Chondrocyte (in vitro differentiated cells): ENCODE measurements at places on chromosomes 5 and 9.

- DNase-seq: no peak
Observed at GRCh38 chr9:14056316-14056861, 257.6 kb downstream of the NFIB start.

- no peak for DNase-seq
Observed at GRCh38 chr5:72163349-72163983, 56.2 kb downstream of the MAP1B start.

DNA sequence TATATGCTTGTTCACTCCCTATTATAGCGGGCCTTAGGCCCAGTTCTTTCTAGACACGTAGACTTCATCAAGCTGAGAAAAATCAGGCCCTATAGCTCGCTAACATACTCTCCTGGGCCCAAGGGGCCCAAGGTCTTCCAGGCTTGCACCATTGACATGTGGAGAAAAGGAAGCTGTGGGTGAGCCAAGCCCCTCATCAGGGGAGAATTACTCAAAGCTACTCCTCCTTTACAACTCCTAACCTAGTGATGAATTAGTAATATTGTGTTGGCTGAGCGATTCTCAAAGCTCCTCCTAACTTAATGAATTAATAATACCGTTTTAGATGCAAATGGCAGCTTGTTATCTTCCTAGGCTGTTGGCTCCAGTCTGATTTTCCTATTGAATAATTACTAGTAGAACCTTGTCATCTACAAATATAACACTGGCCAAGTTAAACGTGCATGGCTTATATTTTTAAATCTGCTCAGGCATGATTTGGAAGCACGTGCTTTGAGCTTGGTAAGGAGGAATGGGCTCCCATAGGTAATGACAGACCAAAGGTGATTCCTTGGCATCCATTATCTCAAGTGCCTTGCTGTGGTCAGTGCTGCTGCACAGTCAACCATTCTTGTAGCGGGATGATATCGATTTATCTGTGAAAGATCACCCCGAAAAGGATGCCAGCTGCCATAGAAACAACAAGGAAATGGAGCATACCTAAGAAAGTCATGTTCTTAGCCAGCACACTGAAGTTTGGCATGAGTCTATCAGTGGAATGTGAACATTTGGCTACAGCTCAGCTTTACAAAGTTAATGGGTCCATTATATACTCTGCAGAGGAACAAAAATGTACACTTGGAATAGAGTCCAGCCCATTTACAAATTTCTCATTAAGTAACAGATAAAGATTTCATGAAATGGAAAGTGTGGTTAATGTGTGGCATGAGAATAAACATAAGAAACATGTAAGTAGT, 23.8 kb downstream of the LVRN start:
- DNase-seq: no peak

DNA sequence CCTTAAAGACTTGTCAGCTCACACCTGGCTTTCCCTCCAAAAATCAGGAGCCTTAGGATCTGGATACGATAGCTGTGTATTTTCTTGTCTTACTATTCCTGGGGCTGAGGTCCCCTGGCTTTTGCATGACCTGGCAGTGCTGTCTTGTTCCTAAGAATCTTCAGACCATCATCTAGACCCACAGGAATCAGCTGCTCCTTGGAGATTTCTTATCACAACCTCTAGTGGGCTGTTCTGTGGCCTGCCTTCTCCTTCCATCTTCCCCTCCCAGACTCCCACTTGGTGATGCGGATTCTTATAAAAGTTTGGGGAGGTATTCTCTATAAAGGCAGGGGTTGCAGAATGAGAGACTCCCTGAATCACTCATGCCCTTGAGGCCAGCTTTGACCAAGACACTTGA, 21.4 kb downstream of the LCP2 start:
- DNase-seq: no peak

GRCh38 chr9:36763778-36764177, 191.1 kb downstream of the MELK start:
- DNase-seq: no peak

DNA sequence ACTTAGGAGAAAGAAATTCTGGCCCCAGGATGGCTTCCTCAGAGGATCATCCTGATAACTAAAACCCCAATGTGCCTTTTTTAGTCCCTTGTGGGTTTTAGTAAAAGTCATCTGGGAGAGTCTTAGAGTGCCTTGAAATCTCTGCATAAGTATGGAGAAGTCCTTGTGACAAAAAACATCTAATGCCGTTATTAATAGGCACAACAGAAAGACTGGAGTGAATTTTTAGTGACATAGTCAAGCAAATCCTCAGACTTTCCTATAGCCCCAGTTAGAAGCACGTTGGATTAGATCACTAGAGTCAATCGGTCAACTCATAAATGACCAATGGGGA, 108.2 kb upstream of the MPDZ start:
- no peak for DNase-seq

GRCh38 chr9:38228331-38229103, 159.5 kb upstream of the SHB start:
- no peak for DNase-seq

GRCh38 chr9:111900151-111900857, 3.7 kb downstream of the UGCG start:
- DNase-seq: no peak

GRCh38 chr9:137319739-137320551, 17.9 kb upstream of the NRARP start:
- no peak for DNase-seq

- DNase-seq: no peak
Observed at GRCh38 chr5:112475747-112476365, 56.8 kb upstream of the EPB41L4A start.

DNA sequence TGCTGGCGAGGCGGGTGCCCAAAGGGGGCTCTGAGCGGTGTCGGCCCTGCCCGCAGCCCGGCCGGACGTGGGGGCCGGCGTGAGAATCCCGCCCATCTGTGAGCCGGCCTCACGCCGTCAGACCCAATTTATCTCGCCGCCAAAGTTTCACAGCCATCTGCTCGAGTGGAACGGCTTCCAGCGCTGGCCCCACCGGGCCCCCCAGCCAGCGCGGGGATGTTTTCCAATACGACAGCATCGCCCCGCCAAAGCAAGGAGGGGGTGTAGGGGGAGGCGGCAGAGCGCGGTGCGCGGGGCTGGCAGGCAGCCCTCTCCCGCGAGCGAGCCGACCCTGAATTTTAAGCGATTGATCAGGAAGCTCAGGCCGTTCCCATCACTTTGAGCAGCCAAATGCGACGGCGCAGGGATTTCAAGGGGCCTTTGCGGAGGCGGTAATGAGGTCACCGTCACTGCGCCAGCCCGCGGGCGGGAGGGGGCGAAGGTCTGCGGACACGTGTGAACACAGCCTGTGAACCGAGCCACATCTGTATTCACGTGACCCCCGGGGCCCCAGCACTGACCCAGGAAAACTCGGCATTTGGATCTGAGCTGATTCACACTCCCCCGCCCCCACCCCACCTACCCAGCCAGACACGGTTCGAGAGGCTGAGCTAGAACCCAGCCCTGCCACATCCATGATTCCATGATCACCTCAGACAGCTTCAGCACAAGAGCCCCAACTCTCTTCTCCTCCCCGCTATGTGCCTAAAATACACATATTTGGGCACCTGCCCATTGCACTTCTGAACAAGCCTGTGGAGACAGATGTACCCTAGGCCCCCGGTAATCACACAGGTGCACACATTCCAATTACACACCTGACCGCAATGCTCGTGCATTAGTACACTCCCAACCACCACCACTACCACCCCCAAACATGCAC, 47.8 kb upstream of the PSD2 start:
- DNase-seq: no peak

- no peak for DNase-seq
Observed at GRCh38 chr9:36597412-36598178, 24.9 kb downstream of the MELK start.

DNA sequence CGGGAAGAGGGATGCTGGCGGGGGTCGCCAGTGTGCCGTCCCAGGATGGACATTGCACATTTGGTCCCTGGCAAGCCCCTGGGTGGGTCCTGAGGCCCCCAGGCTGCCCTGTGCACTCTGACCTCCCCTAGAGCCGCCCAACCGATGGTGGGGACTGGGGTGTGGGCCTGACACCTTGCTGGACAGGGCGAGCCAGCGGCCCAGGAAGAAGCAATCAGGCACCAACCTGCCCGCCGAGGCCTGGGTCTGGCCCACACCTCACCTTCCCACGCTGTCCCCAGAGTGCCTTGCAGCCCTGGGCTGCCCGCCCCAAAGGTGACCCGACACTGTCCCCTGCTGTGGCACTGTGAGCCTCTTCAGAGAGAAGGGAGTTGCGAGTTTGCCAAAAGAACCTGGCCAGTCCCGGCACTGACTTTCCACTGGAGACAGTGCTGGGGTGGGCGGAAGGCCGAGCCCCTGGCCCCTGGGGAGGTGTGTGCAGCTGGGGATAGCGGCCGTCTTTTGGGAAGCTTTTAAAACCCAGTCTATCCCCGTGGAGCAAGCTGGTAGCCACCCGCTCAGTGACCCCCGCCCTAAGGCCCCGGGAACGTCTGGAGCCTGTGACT, 12.0 kb upstream of the NRARP start:
- DNase-seq: no peak

- DNase-seq: peak; percentile 62
Observed at GRCh38 chr9:106972082-106972481, 109.1 kb downstream of the ZNF462 start.

- DNase-seq: no peak
Observed at GRCh38 chr9:7336356-7337065, 463.1 kb downstream of the DMAC1 start.

DNA sequence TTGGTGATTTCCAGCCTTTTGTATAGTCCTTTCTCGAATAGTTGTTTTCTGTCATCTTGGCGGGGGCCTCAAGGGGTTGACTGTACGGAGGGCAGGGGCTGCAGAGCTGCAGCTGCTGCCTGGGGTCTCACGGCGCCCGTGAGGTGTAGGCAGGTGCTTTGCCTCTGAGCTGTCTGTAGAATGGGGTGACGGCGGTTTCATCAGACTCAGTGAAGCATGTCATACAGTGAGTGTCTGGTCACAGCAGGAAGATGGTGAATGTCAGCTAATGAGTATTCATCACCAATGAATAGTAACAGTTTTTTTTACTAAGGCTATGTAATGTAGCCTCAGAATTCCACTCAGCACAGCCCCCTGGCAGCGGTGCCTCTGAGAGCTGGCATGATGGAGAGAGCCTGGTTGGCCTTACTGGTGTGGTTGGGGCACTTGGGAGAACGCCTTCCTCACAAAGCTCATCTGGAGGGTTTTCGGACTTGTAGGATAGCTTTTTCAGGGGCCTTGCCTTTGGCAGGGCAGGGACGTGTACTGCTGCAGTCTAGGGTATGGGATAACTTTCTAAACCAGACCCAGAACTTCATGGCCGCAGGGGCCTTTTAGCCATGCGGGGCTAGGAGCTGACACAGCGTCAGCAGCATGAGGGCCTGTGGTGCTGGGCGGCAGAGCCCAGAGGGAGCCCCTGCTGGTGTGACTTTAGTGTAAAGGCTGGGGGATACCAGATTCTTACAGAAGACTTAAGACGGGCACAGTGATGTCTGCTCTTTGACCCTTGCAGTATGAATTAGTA, 15.0 kb downstream of the TENT4A start:
- DNase-seq: no peak

GRCh38 chr9:84371737-84372136, 31.2 kb upstream of the SLC28A3 start:
- DNase-seq: no peak

- DNase-seq: no peak
Observed at GRCh38 chr9:111662576-111663300, 1.3 kb downstream of the GNG10 start.

- DNase-seq: no peak
Observed at GRCh38 chr5:68285075-68285840, 69.7 kb downstream of the PIK3R1 start.

GRCh38 chr9:129677456-129677855, 12.0 kb downstream of the PRRX2 start:
- DNase-seq: no peak

GRCh38 chr5:96075579-96076289, 114.1 kb upstream of the ELL2 start:
- no peak for DNase-seq

GRCh38 chr9:92138157-92138959, 23.1 kb upstream of the SPTLC1 start:
- DNase-seq: no peak

DNA sequence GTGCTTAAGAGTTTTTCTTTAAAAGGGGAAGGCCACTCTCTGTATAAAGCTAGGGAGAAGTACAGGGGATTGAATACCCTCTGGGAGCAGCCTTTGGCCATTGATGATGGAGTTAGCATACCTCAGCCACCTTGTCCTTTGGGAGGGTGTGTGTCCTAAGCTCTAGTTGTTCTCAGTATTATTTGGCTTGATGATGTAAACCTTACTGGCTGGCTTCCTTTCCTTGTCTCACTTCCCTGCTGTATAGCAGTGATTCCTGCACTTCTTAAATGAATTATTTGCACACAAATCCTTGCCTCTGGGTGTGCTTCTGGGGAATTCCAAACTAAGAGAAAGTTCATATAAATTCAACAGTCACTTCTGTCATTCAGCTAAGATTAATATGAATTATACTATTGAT, 234.9 kb upstream of the RIOK2 start:
- no peak for DNase-seq

DNA sequence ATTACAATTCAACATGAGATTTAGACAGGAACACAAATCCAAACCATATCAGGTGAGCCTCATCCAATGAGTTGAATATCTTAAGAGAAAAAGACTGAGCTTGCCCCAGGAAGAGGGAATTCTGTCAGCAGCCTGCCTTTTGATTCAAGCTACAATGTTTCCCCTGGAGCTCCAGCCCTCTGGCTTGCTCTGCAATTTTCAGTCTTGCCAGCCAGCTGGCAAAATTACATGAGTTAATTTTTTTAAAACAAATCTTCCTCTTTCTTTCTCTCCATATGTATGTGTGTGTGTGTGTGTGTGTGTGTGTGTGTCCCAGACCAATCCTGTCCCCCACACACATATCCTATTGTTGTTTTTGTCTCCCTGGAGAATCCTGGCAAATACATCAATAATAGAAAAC, 313.2 kb downstream of the CDH10 start:
- no peak for DNase-seq

GRCh38 chr5:151483647-151484046, 36.2 kb downstream of the SLC36A1 start:
- DNase-seq: no peak

DNA sequence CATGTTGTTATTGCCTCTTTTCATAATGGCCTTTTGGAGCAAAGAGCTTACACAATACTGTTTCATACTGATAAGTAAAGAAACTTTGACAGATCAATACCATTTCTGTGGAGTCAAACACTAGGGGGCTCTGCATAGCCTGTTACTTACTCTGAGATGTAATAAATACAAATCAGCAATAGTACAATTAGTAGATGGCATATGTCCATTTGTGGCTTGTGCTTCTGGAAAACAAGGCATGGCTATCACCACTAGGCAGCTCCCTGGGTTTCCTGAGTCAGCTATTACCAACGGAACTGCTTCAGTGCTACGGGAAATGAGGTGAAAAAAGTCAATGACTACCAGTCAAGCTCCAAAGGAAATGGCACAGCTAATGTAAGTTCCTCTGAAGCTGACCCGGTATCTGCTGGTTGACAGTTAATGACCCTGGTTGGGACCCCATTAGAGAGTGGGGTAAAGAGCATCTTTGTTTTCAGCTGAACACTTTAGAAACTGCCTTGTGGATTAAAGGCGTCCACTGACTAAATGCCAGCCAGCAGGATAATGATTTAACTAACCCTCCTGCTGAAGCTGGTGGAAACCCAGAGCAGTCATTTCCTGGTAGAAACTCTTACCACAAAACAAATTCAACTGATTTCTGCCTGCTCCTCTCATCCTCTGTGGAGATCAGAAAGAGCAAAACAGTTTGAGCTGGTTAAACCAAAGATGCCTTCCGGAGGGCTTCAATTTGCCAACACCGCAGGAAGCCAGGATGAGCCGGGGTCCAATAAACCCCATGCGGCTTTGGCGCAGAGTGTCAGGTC, 69.0 kb upstream of the FAM169A start:
- DNase-seq: no peak
